ENCODE measurements at places on chromosomes 11 and 22.
A peak's percentile ranks its signal among the peaks of the same experiment; 100 is the strongest.

GRCh38 chr11:13336246-13336878 lies 58.8 kb downstream of the BMAL1 start:
- DNase-seq: no peak

DNA sequence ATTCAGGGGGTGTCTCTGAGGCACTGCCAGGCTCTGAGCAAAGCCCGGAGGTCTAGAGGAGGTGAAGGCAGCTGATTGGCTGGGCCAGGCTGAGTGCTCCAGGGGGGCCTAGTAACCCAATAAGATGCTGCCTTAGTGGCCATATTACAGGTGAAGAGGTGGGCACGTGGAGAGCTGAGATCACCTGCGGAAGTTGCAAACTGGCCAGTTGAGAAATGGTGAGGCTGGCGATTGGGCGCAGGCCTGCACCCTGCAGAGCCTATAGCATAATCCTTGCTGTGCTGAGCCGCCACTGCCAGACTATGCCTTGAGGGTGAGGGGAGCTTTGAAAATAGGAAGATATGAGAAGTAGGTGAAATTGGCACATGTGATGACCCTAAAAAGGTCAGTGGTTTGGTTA lies 21.7 kb downstream of the DERL3 start:
- DNase-seq: no peak

- no peak for DNase-seq
Observed at GRCh38 chr11:2185324-2186085, 13.9 kb upstream of the TH start.

DNA sequence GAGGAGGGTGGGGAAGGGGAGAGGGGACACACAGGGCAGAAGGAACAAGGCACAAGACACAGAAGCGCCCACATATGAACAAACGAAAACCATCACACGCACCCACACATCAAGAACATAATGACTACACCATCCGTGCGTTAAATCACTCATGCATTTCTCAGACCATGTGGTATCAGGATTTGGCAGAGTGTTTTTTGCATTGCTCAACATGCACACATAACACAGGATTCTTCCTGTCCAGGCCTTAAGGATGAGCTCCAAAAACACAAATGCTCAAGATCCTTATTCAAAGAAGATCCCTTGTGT lies 309.5 kb downstream of the CADM1 start:
- no peak for DNase-seq

GRCh38 chr22:37345863-37346504 lies 63.7 kb downstream of the CYTH4 start:
- no peak for DNase-seq

GRCh38 chr22:32475468-32476010 lies 928 bp downstream of the FBXO7 start:
- no peak for DNase-seq

DNA sequence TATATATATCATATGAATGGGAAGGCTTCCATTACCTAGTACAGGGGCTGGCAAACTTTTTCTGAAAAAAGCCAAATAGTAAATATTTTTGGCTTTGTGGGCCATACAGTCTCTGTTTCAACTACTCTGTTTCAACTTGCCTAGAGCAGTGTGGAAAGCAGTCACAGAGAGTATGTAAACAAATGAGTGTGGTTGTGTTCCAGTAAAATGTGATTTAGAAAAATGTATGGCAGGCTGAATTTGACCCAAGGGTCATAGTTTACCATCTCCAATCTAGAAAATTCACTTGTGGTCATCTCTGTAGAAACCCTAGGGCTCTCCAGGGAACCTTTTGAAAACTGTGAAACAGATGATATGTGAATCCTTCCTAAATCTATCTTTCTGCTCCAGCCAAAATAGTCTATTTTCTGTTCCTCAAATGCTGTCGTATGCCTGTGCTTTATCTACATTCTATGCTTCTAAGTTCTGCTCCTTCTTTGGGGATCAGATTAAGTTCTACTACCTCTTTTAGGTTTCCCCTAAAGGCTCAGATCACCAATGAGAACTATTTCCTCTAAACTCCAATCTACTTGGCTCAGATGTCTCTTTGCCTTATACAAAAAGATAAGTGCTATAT lies 356.2 kb downstream of the METTL15 start:
- DNase-seq: no peak

DNA sequence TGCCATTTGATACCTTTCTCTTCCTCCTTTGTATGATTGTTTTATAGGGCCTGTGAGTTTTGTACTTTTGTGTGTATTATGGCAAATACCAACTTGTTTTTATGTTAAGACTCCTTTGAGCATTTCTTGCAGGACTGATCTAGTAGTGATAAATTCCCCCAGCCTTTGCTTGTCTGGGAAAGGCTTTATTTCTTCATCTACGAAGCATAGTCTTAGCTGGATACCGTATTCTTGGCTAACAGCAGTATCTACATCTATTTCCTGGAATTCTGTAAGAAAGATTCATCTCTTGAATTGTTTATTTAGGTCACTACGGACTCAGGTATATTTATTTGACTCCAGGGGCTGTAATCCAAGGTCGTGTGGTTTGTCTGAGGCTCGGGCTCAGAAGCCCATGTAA lies 6.0 kb upstream of the NDUFS8 start:
- DNase-seq: no peak

- no peak for DNase-seq
Observed at GRCh38 chr11:69302447-69303020, 8.6 kb downstream of the MYEOV start.

DNA sequence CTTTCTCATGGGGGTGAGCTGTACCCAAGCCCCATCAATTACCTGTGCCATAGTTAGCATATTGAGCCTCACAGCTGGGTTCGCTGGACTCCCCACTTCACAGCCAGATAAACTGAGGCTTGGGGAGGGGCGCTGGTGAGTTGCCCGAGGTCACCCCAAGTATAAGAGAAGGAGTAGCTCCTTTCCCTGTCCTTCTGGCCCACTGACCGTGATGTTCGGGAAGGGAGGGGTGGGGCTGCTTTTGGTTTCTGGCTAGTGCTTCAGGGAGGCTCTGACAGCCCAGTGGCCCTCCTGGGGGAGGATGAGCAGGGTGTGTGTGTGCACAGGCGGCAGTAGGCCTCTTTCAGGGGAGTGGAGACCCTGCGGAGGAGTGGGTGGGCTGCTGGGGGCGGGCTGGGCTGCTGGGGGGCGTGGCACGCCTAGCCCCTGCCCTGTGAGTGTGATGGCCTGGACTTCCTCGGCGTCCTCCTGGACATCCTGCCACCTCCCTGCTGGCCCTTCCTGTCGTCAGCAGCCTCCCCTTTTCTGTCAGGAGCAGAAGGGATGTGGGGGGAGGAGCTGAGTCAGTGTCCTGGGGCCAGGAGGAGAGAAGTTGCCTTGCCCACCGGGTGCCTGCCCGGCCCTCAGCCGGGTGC lies 50.3 kb downstream of the TRIOBP start:
- DNase-seq: no peak

DNA sequence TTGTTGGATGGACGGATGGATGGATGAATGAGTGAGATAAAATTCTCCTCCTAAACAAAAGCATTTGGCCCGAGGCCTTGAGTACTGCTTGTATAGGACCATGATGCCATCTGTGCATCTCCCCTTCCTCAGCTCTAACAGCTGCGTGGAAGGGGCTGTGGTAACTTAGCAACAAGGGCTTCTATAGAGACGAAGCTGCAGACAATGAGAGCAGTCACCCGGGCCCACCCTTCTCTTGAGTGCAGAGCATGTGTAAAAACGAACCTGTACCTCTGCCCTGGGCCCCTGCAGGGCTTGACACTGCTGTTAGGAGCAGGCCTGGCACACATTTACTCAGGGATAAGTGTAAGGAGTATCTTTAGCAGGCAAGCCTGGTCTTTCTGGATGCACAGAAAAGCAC lies 391.5 kb downstream of the CADM1 start:
- DNase-seq: no peak

GRCh38 chr11:126523441-126524205 lies 168.1 kb downstream of the ST3GAL4 start:
- DNase-seq: no peak

- peak; percentile 43 for DNase-seq
Observed at GRCh38 chr11:45105233-45105983, 41.0 kb upstream of the PRDM11 start.

DNA sequence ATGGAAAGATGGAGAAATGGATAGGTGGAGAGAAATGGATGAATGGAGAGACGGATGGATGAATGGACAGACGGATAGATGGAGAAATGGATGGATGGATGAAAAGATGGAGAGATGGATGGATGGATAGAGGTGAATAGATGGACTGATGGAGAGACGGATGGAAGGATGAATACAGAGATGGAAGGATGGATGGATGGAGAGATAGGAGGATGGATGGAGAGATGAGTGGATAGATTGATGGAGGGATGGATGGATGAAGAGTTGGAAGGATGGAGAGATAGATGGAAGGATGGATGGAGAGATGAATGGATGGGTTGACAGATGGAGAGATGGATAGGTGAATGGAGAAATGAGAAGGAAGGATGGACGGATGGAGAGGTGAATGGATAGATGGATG lies 63.7 kb downstream of the FLRT1 start:
- DNase-seq: no peak

DNA sequence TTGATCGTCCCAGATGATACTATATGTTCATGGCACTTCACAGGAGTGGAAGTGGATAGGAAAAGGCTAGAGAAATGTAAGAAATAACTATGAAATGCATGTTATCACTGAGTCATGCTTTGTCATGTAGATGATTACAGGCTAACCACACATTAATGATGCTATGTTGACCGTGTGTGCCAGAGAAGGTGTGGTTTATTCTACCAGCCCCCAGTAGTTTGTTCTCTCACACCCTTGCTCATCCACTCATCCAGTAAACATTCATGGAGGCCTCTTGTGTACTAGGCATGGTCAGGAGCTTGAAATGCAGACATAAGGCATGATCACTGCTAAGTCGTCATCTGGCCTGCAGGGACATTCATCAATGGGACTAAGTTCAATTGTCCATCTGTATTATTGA lies 153.0 kb upstream of the PITPNB start:
- no peak for DNase-seq

- DNase-seq: no peak
Observed at GRCh38 chr11:68870470-68870869, 28.8 kb upstream of the CPT1A start.

DNA sequence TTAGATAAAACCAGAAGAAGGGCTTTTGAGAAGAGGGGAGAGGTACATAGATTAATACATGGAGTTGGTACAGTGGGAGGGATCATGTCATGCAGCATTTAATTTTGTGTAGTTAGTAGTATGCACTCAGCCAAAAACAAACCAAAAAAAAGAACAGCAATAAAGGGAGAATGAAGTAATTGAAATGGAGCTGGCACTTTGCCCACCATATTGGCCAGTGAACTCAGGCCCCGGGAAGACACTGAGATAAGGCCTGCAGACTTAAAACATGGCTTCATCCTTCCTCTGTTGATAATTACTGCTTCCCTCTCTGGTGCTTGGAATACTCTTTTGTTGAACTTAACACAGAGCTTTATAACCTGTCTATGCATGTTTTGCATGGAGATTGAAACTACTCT lies 3.1 kb downstream of the PANX1 start:
- no peak for DNase-seq

- no peak for DNase-seq
Observed at GRCh38 chr11:73308003-73308960, at the start of gene ARHGEF17. Gene ARHGEF17 (plus strand): TSS chr11:73308276. CDS start chr11:73308639, 363 bp downstream.

- no peak for DNase-seq
Observed at GRCh38 chr11:31521497-31522150, 12.1 kb downstream of the ELP4 start.

- no peak for DNase-seq
Observed at GRCh38 chr11:65573391-65574079, 1.2 kb downstream of the FAM89B start.

- DNase-seq: no peak
Observed at GRCh38 chr11:6319001-6319703, 1.1 kb downstream of the CAVIN3 start.

GRCh38 chr11:34495724-34496377 lies 17.7 kb downstream of the ELF5 start:
- no peak for DNase-seq

- no peak for DNase-seq
Observed at GRCh38 chr22:38239101-38239761, 33.6 kb downstream of the TMEM184B start.

GRCh38 chr11:96986516-96986915 lies 596.7 kb downstream of the JRKL start:
- no peak for DNase-seq

GRCh38 chr11:32113200-32113919 lies 22.5 kb downstream of the RCN1 start:
- no peak for DNase-seq

DNA sequence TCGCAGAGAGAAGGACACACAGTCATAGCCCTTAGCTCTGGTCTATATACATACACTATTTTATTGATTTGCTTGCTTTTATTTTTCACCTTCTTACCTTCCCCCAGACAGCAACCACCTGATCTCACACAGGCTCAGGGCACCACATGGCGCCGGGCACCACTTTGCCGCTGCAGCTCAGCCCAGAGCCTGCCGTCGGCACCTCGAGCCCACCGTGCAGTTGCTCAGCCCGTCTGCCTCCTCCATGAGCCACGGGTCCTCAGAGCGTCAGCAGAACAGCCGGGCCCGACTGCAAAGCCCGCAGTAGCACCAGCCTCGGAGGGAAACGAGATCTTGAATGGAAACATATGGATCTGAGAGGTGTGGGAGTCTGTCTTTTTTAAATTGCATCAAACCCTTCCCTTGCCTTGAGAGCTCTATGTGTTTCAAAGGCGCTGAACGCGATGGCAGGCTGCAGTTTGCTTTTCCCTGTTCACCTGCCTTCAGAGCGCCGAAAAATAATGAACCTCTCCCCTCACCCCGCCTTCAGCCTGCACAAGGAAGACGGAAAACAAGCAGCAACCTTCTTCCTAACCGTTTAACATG lies 505.4 kb downstream of the MN1 start:
- DNase-seq: no peak

Measured in stimulated activated CD4-positive, alpha-beta T cell treated with anti-CD3 and anti-CD28 coated beads, Interleukin-1b, Interleukin-23, amount 100 ng/mL, for 1 hour (primary cell).